Activated CD4-positive, alpha-beta memory T cell treated with anti-CD3 and anti-CD28 coated beads, Interleukin-2, amount 10 ng/mL, durations not matched to agents 7 days and 5 days (primary cell): ENCODE measurements at places on chromosomes 1 and 21. TPM values are rescaled to one million over a fixed set of nuclear protein-coding genes. Genes with fewer than 3 reads are reported as not detected.

DNA sequence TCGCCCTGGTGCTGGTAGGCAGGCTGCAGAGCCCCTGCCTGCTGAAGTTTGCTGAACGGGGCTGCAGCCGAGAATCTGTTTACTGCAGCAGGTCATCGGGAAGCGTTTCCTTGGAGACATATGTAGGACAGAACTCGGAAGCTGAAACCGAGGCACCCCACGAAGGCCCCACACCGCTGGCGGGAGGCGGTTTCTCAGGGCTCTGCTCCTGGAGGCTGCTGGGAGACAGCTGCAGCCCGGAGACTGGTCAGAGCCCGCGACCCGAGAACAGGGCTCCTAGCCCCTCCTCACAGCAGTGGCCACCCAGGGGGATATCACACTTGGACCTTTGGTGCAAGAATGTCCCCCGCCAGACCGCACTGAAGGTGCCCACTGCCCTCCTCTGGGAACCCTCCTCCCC, 12.7 kb upstream of the PLCH2 start:
- no peak for DNase-seq

DNA sequence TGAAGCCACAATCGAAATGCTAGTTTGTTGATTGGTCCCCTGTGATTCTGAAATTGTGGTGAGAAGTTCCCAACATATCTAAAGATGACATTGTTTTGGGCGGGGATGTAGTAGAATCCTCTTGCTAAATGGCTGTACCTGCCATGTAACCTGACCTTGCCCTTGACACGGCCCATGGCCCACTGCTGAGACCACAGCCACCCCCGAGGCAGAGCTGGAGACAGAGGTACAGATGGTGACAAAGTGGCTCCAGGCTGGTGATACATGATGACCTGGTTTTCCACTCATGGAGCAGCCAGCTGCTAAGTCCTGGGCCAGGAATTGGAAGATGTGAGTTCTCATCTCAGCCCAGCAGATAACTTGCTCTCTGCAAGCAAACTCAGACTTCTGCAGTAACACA, 226.5 kb downstream of the FOXD2 start:
- DNase-seq, result no peak

GRCh38 chr1:40305451-40305850, 11.6 kb downstream of the COL9A2 start:
- no peak for DNase-seq

DNA sequence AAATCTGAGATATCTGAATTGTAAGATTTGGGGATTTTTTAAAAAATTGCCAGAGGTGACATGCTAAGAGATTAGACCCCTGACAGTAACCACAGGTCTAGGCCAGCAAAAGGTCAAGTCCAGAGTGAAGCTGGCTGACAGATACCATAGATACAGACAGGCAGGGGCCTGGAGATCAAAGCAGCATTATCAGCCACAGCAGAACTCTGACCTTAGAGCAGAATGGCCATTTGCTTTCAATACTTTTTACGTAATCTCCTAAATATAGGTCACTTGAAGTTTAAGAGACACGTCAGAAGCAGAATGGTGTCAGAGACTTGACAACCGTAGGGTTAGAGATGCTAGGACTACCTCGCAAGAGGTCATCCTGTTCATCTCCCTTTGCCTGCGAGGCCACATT, 40.8 kb upstream of the RXRG start:
- no peak for DNase-seq

- no peak for DNase-seq
These were observed 8.5 kb downstream of the OVGP1 start for GRCh38 chr1:111419037-111419436.

GRCh38 chr1:242556276-242556675, 31.8 kb upstream of the PLD5 start:
- no peak for DNase-seq

DNA sequence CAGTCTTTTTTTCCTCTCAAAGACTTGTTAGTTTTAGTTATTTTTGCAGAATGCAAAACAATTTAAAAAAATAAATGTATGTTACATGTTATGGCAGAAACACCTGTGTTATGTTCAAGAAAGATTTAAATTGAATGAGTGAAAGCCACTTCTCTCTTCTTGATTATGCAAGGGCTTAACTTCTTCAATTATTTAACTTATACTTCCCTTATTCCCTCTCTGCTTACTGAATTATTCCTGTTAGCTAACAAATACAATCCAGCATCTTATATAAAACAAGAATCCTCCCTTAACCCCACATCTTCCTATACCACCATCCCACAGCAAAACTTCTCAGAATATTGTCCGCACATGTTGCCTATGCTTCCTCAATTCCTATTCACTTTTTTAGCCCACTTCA, 10.7 kb upstream of the FCER1A start:
- DNase-seq, result no peak

GRCh38 chr1:80225510-80225909, 1219.0 kb upstream of the ADGRL4 start:
- no peak for DNase-seq

GRCh38 chr1:2192031-2192995, 2.3 kb downstream of the FAAP20 start:
- no peak for DNase-seq

DNA sequence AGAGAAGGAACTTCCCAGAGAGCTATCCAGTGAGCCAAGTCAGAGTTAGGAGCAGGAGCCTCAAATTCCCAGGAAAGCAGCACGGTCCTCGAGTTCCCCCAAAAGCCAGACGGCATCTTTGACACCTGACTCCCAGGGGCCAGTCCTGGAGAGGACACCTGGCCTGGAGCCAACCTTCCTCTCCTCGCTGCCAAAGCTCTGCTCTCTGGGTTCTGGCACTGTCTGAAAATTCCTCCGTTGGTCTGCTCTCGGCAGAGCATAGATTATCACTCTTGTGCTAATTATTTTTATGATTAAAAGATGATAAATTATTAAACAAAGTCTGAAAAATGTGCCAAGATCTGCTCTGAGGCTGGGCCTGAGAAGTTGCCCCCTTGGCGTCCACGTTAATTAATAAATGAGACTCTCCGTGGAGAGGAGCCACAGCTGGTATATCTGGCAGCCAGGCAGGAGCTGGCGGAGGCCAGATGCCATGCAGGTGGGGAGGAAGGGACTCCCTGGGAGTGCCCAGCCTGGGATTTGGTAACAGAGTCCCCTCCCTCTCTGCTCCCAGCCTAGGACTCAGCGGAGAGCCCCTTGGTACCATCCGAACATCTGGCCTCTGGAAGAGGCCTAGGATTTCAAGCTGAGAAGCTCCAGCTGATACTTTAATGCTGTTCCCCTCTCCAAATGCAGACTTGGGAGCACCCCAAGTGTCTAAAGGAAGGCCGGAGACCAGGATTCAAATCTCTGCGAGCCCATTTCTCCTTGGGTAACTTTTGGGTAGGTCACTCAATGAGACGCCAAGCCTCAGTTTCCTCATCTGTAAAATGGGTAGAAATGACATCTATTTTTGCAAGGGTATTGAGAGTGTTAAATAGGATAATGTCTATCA, 163.7 kb upstream of the POU3F1 start:
- DNase-seq, result no peak

- DNase-seq, result no peak
These were observed 717 bp upstream of the MYCL start for GRCh38 chr1:39902460-39902807.

GRCh38 chr1:198435056-198435455, 105.4 kb downstream of the ATP6V1G3 start:
- DNase-seq, result no peak

- DNase-seq, result no peak
These were observed 972 bp upstream of the ENTREP3 start for GRCh38 chr1:155256058-155256852.

DNA sequence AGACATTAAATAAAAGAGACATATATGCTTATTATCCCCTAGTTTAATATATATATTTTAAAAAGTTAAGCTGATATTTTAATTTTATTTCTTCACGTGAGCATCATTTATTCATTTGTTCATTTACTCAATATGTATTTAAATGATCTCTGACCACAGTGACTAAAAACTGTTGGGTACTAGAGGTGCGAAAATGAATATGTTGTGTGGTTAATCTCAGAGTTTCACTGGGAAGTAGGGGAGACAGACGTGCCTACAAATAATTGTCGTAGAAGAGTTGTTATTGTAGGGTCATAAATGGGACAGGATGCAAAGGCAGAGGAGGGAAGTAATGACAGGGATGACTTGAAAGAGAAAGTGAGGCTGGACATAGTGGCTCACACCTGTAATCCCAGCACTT, 213.0 kb upstream of the CACYBP start:
- no peak for DNase-seq

DNA sequence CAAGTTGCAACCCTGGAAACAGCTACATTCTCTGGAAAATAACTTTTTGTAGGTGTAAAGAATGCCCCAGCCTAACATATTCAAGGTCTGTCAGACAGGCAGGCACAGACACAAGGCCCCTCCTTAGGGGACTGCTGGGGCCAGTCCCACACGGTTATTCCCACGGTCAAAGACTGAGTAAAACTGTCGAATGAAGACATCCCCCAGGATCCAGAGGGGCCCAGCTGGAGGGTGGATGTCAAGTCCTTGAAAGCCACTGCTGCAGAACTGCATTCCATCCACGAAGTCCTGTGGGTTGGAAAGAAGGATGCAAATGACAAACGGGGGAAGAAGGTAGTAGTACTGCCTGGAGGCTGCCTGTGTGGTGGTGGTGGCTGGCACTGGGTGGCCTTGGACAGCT, 6.9 kb upstream of the RAB7B start:
- no peak for DNase-seq

DNA sequence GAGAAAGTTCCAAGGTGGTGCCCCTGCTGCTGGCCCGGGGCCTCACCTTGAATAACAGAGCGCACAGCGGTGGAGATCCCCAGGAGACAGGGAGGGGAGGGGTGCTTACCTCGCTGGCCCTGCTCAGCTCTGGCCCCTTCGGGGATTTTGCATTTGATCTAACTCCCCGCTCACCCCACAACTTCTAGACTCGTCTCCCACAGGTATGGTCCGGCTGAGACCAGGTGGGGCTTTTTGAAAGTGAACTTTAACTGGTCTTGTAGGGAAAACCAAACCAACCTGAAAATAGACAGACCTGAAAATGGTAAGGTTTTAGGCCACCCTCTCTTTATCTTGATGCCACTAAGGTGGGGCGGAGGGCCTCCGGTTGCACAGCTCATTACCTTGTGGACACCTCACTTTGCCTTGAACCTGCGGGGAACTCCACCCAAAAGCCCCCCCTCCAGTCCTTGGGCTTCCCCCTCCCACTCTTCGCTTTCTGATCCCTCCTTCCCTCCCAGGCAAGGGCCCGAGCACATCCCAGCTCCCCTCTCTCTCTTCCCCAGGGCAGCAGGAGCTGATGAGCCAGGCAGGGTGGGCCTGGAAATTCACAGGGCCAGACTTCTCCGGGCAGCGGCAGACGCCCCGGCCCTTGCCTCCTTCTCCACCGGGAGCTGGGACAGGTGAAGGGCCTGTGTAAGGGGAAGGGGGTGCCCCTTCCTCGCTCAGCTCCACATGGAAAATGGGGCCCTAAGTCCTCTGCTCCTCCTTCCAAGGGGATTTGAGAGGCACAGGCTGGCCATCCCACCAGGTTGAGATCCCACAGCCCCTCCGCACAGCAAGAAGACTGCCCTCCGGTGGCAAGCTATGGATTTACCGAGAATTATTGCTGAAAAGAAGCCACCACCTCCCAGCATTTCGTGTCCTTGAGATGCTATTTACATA, 16.1 kb downstream of the TNFRSF8 start:
- DNase-seq, result peak; percentile 66

DNA sequence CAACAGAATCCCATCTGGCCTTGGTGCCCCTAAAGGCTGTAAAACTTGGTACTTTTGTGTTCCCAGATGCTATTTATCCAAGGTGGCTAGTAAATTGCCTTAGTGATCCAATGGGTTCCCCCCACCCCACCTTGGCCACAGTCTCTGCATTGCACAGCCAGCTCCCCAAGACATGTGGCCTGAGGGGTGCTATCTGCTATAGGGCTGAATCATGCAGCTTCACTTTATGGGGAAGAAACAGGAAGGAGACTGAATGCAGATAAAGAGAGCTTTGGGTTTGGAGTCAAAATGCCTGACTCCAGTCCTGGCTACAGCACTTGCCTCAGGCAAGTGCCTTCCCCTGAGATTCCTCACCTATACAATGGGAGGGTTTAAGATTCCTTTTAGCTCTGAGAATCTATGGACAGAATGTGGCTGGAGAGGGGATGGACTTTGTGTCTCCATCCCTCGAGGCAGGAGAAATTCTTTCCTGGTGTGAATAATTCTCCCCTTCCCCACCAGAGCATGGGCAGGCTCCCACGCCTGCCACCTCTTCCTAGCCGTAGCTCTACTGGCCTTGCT, 6.5 kb downstream of the RHEX start:
- no peak for DNase-seq

DNA sequence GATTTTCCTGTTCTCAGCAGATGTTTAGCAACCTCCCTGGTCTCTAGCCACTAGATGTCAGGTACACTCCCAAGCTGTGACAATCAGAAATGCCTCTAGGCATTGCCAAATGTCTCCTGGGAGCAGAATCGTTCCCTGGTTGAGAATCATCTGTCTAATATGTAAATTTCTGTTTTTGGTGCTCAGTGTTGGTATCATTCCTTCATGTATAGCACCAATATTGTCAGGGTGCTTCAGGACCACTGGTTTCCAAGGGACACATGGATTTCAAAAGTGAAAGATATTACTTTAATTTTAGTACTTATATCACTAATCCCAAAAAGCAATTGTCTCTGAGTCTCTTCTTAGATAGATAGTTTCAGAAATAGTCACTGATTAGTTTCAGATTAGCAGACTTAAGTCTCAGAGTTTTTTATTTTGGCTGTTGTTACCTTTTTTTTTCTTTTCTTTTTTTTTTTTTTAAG, 160.1 kb downstream of the PTPRC start:
- no peak for DNase-seq

GRCh38 chr1:58585166-58585565, 8.1 kb upstream of the TACSTD2 start:
- DNase-seq, result no peak

- no peak for DNase-seq
These were observed 29.3 kb downstream of the GPR157 start for GRCh38 chr1:9099555-9099954.

PLEKHN1 gene
- total RNA-seq, result 8.2 TPM

ZNF697 gene
- 0.15 TPM for total RNA-seq

GBP6 gene
- total RNA-seq, result 0.38 TPM

OR10J1 gene
- not detected for total RNA-seq

FAM131C gene
- 5.6 TPM for total RNA-seq

ADAMTSL4 gene
- 1.4 TPM for total RNA-seq

TEDDM1 gene
- total RNA-seq, result not detected

GNAT2 gene
- not detected for total RNA-seq

CHD5 gene
- 0.10 TPM for total RNA-seq

KCNA3 gene
- total RNA-seq, result 84.9 TPM

GUCA2A gene
- total RNA-seq, result not detected
